ENCODE measurements at places on chromosomes 3 and 15.
A peak's percentile ranks its signal among the peaks of the same experiment; 100 is the strongest.

- DNase-seq: no peak
These were observed 13.8 kb upstream of the MUSTN1 start for GRCh38 chr3:52848617-52849016.

- peak; percentile 35 for DNase-seq
These were observed 1.1 kb upstream of the EPHA6 start for GRCh38 chr3:96813134-96813819.

DNA sequence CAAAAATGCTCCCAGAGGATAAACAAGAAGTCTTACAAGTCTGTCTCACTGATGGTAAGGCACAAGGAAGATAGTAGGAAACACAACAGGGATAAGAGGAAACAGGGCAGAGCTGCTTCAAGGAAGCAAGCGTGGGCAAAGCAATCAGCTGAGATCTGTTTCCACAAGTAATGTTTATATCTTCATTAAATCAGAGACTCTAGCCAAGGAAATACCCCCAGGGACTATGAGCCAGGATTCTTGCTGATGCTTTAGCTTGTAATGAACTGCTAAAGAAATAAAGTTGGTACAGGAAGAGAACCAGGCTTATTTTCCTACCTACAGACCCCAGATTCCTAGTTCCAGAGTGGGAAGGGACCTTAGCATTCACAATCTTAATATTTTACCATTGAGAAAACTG, 112.7 kb upstream of the C3orf80 start:
- no peak for DNase-seq

DNA sequence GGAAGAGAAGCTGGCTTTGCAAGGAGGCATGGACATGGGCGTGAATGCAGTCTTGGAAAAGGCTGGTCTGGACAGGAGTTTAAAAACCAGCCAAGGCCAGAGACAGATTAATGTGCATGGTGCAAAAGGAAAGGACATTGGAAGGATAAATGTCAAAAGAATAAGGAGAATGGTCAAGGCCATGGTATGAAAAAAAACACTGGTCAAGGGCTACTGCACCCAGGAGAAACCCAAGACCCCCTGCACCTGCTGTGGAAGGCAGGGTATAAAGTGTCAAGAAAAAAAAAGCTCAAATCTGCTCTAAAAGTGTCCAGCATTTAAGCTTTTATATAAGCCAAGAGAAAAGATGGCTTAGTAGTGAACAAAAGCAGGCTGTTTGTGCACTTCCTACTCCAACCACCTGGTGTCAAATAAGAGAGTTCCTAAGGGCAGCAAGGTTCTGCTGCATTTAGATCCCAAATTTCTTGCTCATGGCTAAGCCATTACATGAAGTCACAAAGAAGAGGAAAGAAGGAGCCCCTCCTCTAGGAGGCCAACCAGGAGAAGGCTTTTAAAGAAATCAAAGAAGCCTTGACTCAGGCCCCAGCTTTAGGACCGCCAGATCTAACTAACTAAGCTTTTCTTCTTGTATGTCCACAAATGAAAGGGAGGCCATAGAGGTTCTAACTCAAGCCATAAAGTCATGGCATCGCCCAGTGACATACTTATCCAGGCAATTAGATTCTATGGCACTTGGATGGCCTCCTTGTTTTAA, 16.9 kb downstream of the CCR4 start:
- DNase-seq: no peak

DNA sequence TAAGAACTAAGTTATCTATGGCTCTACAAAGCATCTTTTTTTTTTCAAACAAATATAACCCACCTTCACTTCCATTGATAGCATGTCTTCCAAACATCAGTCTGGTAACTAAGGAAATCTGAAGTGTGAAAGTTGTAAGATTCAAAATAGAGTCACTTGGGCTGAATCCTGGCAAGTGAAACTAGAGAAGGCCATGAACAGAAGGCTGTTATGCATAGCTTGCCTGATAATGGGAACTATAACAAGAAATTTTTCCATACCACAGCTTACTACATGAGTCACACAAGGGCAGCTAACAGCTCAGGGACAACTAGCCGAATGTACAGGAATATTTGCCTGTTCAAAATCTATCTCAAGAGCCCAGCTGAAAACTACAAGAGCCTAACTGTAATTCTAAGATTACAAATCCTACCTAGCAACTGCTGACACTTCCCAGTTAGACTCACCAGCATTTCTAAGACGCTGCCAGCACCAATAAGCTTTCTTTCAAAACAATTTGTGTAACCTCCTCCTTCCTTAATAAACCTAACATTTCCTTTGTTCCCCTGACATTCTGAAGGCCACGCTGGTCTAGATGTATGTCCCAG, 1066.5 kb downstream of the PLOD2 start:
- DNase-seq: peak; percentile 39

- DNase-seq: no peak
These were observed 130.8 kb upstream of the IL12A start for GRCh38 chr3:159857840-159858239.

- DNase-seq: no peak
These were observed 314.7 kb downstream of the MAGI1 start for GRCh38 chr3:65723985-65724384.

- DNase-seq: no peak
These were observed 65.7 kb downstream of the TJP1 start for GRCh38 chr15:29756358-29757267.

DNA sequence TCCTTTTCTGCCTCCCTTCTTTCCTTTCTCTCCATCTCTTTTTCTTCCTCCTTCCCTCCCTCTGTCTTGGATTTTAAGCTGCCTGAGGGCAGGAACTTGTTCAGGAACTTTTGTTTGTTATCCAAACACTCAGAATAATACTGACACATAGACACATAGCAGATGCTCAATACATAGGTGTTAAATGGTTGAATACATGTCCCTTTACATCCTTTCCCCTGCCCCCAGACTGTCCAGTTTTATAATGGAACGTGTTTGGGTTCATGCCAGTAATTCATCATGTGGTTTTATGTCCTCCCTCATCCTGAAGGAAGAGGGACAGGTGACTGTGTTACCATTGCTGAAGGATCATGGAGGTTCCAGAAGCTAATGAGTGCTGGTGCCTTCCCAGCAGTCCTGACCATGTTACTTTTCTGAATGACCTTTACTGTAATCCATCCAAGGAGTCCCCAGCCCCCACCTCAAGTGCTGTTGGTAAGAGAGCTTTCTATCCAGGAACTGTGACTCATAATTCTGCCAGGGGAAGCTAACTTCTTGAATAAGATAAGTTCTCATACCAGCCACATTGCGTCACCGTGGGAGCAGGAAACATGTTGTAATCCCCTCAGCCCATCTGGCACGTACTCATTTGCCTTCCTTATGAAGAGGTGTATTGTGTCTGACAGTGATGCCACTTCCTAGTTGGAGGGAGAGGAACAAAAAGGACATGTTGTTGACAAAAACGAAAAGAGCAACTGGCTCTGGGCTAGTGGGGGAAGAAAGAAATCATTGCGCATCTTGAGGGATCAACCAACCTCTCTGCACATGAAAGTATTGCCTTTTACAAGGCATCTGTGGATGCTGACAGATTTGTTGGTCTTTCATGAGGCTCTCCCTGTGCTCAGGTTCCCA, 52.4 kb downstream of the IL1RAP start:
- peak; percentile 34 for DNase-seq
